Fibroblast of lung (primary cell): ENCODE measurements at places on chromosomes 3 and 15.
A peak's percentile ranks its signal among the peaks of the same experiment; 100 is the strongest.

GRCh38 chr3:161093895-161094294 is 11.3 kb downstream of the B3GALNT1 start:
- H3K36me3 ChIP-seq: no peaks in the 10 kb centered on the region
- no peak overlapping the region for H3K27ac ChIP-seq

DNA sequence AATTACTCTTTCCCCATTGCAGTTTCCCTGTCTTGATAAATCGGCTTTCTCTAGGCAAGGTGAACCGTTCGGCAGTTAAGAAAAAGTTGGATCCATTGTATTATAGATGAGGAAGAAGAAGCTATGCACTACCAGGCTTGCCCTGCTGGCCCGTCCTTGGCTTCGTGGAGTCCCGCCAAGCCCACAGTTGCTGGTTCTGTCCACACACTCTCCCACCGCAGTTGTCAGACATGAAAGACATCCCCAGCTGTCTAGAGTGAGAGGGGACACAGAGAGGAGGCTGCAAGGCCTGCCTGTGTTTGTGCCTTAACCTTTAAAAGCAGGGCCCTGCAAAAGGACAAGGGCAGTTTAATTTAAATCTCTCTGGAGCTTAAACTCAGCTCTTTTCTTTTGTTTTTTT is 47.2 kb upstream of the PLCL2 start:
- no peak overlapping the region for H3K4me3 ChIP-seq
- no peaks in the 10 kb centered on the region for H3K27me3 ChIP-seq
- no peaks in the 10 kb centered on the region for H3K4me1 ChIP-seq
- no peak overlapping the region for H3K27ac ChIP-seq

GRCh38 chr3:149610351-149611105 is 47.3 kb downstream of the WWTR1 start:
- H3K27ac ChIP-seq: no peak overlapping the region
- no peaks in the 10 kb centered on the region for H3K27me3 ChIP-seq
- peak; percentile 33 for DNase-seq
- no peaks in the 10 kb centered on the region for H3K36me3 ChIP-seq

DNA sequence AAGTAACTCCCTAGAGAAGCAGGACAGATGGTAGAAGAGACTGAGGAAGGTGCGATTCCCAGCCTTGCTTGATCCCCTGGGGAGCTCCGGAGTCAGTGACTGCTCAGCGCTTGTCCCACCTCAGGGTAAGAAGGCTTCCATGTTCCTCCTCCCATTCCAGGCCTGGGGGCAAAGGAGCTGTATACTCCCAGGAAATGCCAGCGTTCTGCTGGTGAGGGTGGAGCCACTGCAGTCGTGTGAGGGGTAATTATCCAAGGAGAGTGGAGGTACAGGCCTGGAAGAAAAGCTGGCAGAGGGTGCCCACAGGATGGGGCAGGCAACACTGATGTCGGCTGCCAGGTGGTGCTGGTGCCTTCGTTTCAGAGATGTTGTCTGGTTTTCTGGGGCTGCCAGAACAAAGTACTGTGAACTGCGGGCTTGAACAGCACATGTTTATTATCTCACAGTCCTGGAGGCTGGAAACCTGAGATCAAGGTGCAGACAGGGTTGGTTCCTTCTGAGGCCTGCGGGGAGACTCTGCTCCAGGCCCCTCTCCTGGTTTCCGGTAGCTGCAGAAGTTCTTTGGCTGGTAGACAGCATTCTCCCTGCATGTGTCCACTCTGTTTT is 12.1 kb upstream of the APBA2 start:
- no peak overlapping the region for H3K27ac ChIP-seq
- no peak for DNase-seq
- no peak overlapping the region for H3K4me3 ChIP-seq
- H3K36me3 ChIP-seq: no peaks in the 10 kb centered on the region

DNA sequence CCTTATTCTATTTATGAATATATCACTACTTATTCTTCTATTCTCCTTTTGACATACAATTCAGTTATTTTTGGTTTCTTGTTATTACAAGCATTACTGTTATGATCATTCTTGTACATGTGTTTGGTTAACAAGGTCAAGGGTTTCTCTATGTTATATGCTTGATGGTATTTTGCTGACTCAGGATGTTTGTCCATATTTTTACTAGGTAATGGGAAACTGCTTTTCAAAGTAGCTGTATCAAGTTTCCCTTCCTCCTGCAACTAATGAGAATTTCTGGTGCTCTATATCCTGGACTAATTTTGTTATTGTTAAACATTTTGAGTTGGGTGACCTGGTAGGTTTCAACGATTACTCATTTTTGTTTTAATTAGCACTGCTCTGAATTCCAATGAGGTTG is 841.0 kb downstream of the OTOL1 start:
- no peak overlapping the region for H3K27ac ChIP-seq
- H3K4me3 ChIP-seq: no peak overlapping the region
- DNase-seq: peak; percentile 50
- no peaks in the 10 kb centered on the region for H3K36me3 ChIP-seq
- no peaks in the 10 kb centered on the region for H3K4me1 ChIP-seq
- H3K27me3 ChIP-seq: no peaks in the 10 kb centered on the region

DNA sequence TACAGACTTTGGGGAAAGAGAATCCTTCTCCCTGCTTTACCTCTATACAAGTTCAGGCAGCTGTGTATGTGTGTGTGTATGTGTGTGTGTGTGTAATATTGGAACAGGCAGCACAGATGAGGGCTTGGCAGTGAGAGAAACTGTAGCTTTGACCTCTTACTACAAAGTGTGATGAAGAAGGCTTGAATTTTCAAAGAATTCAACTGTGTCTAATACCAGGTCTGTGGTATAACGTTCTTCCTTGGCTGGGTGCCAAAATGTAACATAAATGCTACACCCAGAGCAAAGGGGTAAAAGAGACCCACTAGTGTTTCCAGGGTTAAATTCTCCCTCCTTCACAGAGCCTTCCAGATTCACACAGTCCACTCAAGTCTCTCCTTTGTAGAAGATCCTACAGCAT is 51.1 kb downstream of the CHST2 start:
- peak overlapping the region; percentile 46 for H3K27ac ChIP-seq
- no peak overlapping the region for H3K4me3 ChIP-seq
- no peaks in the 10 kb centered on the region for H3K36me3 ChIP-seq
- DNase-seq: peak; percentile 64
- H3K27me3 ChIP-seq: no peaks in the 10 kb centered on the region

GRCh38 chr3:49882166-49882565 is 12.5 kb upstream of the CAMKV start:
- H3K4me1 ChIP-seq: no peaks in the 10 kb centered on the region
- no peak for DNase-seq
- no peaks in the 10 kb centered on the region for H3K36me3 ChIP-seq
- H3K27me3 ChIP-seq: peaks cover 19% of the 10 kb centered on the region

GRCh38 chr3:45817831-45818522 is 21.6 kb upstream of the SLC6A20 start:
- H3K27me3 ChIP-seq: no peaks in the 10 kb centered on the region
- H3K4me3 ChIP-seq: no peak overlapping the region
- H3K27ac ChIP-seq: peak overlapping the region; percentile 40
- no peaks in the 10 kb centered on the region for H3K36me3 ChIP-seq
- DNase-seq: peak; percentile 97
- H3K4me1 ChIP-seq: peaks cover 14% of the 10 kb centered on the region

GRCh38 chr3:48464713-48465221 is 18.2 kb downstream of the ATRIP start:
- no peak for DNase-seq
- peaks cover 27% of the 10 kb centered on the region for H3K4me1 ChIP-seq
- H3K27ac ChIP-seq: peak overlapping the region; percentile 100
- no peaks in the 10 kb centered on the region for H3K27me3 ChIP-seq
